ENCODE measurements at places on chromosomes 6 and 20. TPM values are rescaled to one million over a fixed set of nuclear protein-coding genes. Genes with fewer than 3 reads are reported as not detected.

The ACAT2 gene
- 15.5 TPM for total RNA-seq

The PPP1R3G gene
- 3.0 TPM for total RNA-seq

The MOXD1 gene
- 41.5 TPM for total RNA-seq

The COL21A1 gene
- total RNA-seq: 23.1 TPM

The PMEPA1 gene
- total RNA-seq: 19.9 TPM

The ATP9A gene
- total RNA-seq: 55.8 TPM

The SLC24A3 gene
- total RNA-seq: 4.1 TPM

The CASS4 gene
- 0.23 TPM for total RNA-seq

The GINS1 gene
- 4.5 TPM for total RNA-seq

The BPIFA1 gene
- total RNA-seq: not detected

The SULF2 gene
- total RNA-seq: 8.1 TPM

The LY6G6F gene
- total RNA-seq: not detected
